ENCODE measurements at places on chromosomes 2 and 18.

GRCh38 chr2:216492597-216493333 is 5.9 kb upstream of the RPL37A start:
- DNase-seq, result peak; percentile 16

GRCh38 chr2:190584980-190585661 is 50.6 kb upstream of the NEMP2 start:
- no peak for DNase-seq

DNA sequence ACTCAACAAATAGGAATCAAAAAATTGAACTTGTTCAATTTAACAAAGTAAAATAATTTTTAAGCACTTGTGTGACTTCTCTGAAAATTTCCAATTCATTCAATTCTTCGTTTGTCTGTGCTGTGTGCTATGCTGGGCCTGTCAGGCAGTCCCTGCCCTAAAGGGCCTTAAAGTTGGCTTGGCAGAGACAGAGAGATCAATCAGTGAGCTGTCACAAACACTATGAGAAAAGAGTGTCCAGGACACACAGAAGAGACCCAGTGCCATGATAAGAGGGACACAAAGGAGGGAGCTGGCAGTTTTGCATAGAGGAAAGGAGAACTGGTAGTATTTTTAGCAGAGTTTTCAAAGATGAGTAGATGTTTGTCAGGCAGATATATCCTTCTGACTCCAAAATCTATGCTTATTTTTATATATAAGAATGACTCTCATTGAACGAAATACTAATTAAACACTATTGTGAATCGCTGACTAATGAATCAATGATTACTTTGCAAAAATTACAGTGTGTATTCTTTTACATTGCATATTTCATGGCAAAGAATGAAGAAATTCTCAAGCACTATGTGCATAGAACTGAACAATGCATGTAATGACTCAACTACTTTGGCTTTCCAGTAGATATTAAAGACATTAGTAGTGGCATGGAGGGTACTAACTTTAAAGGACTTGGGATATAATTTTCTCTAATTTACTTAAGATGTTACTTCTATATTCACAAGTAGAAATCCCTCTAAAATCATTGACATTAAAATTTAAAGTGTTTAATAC is 193.3 kb upstream of the BOD1L2 start:
- DNase-seq, result no peak

- no peak for DNase-seq
Measured at GRCh38 chr2:201781557-201782051, 871 bp upstream of the ALS2 start.

DNA sequence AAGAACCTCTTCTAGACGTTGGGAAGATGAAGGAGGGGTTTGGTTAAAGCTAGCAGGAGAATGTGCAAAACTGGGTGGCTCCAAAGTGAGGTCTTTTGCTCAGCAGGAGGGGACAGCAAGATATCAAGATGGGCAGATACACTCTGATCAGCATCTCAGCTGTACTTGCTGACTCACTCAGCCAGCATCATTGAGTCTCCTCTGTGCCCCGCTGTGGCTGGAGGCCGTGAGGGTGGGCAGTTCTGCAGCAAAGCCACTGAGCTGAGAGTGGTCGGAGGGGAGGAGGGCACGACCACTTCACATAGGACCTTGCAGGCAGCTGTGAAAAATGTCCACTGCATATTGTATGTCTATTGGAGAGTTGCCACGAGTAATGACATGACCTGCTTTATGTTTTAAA is 152.0 kb downstream of the CAPN13 start:
- DNase-seq, result peak; percentile 64

- DNase-seq, result no peak
Measured at GRCh38 chr2:24816884-24817283, 23.7 kb downstream of the CENPO start.

GRCh38 chr2:172830482-172830881 is 94.8 kb downstream of the RAPGEF4 start:
- no peak for DNase-seq

DNA sequence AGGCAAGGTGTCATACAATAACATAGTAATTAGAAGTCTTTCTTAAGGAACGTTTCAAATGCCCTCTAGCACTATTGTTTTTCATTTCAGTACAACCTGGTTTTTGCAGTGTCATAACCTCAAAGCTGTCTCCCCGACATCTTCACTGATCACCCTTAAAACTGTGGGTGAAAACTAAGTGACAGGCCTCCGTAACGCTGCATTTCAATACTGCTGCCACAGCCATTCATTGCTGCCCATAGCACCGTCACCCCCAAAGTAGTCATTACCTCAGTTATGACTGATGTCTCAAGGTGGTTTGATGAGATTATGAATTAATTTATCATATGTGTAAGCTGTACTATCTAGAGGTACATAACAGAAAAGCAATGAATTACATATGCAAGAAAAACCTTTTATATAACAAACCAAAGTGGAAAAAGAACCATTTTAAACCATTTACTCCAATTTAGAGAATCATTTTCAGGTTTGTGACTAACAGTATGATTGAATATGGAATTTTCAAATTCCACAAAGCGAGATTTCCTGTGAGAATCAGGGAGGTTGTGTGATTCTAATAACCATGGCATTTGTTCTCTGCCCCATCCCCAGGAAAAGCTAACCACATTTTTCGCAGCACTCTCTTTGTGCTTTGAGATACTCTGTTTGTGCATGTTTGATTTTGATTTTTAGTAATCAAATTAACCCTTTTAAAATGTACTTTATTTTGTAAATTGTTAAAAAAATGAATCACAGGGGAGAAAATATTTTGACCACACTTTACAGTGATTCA is 263.0 kb downstream of the PTGR3 start:
- DNase-seq, result no peak

DNA sequence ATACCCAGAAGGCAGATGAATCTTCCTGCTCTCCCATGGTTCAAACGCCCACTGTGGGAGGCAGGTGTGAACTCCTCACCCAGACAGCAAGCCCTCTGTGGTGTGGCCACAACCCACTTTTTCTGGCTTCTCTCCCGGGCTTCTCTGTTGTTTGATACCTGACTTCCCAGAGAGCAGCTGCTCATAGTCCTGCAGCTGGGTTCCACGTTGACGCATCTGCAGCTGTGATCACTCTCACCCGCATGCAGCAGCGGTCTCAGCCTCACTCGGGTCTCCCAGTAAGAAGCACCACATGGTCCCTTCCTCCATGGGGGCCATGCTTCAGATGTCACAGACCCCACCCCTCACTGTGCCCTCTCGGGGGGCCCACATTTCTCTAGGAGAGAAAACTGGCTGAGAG is 3.5 kb downstream of the ASPRV1 start:
- DNase-seq, result peak; percentile 82
